ENCODE measurements at places on chromosomes 16 and 17.

GRCh38 chr16:5605404-5605803 lies 507.8 kb upstream of the EEF2KMT start:
- no peak for DNase-seq

DNA sequence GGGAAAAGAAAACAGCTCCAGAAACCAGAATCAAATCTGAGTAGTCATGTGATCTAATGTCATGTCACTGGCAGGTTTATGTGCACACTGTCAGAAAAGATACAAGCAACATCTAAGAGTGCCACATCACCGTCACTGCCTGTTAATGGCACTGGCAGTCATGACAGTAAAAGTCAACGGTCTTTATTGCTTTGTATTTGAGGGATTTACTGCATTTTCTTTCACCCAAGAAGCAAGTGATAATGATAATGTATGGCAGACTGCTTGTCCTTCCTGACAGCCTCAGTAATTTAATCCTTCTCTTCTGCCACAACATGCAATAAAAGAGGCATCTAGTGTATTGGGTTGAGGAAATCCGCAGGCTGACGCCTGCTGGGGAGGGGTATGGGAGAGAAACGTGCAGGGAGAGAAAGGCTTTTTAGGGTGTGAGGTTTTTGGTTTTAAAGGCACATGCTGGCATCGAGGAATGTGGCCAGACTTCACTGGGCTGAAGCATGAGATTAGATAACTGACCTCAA lies 92.4 kb downstream of the RPGRIP1L start:
- no peak for DNase-seq

DNA sequence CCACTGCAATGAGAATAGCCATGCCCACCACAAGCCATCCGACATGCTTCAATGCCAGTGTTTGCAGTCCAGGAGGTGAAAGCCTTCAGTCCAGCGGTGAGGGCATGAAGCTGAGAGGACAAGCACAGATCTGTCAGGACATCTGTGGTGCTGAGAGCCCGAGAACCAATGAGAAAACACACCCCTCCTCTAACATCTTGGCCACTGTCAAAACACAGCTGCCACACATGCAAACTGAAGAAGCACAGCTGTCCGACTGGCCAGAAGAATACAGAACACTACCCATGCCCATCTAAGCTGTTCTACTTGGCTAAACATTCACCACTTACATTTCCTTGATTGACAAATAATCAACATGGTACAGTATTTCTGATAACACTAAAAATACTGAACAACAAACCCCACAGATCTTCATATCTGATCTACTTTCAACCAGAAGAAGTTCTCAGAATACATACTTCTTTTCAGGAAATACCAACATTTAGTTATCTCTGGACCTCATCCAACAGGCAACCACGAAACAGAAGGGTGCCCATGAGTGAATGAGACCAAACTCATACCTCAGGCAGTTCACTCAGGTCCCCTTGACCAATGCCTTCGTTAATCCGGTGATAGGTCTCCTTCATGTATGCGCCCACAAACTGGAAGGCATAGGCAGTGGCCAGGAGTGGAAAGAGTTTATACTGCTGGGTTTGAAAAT lies 10.2 kb upstream of the FBF1 start:
- DNase-seq, result no peak

GRCh38 chr17:47305302-47305923 lies 18.3 kb upstream of the EFCAB13 start:
- DNase-seq, result no peak

DNA sequence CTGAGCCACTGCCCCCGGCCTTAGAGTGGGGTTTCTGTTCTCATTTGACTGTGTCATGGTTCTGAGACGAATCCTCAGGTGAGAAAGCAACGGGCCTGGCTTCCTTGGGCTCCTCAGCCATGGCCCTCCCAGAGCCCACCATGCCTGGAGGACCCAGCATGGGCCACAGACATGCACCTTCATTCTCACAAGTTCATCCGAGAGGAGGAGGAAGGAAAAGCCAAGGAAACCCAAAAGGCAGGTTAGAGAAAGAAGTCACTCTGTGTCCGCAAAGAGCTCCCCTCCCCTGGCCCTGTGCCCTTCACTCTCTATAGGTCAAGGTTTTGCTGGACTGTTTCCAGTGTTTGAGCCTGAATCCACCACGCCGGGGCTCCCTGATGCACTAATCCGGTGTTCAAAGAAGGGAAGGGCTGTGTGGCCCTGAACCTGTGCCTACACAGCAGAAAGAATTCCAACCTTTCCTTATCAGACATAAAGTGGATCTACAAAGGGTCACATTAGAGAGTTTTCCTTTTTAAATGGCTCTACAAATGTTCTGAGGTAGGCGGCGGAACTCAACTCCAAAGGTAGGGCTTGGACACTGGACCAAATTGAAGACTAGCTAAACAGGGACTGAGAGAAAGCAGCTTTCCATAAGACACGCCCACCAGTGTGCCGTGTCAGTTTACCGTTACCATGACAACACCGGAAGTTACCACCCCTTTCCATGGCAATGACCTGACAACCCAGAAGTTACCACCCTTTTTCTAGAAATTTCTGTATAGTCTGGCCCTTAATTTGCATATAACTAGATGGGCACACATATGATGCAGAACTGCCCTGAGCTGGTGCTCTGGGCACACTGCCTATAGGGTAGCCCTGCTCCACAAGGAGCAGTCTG lies 15.9 kb upstream of the PECAM1 start:
- DNase-seq, result no peak

- DNase-seq, result no peak
Measured at GRCh38 chr16:49355933-49356665, 17.5 kb upstream of the C16orf78 start.

DNA sequence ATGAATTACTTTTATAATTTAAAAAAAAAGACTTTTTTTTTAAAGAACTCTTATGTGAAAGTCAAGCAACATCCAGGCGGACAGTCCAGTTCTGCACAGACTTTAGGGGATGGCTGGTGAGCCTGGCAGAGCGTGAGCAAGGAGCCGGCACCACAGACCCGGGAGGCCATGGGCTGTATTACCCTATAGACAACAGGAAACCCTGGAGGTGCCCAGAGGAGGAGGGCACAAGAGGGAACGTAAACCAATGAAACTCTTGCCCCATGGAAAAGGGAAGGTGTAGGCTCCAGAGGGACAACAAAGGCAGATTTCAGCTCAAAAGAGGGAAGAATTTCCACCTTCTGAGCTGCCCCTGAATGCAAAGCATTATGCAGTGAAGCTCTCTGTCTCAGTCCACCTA lies 25.5 kb upstream of the RPH3AL start:
- DNase-seq, result no peak

DNA sequence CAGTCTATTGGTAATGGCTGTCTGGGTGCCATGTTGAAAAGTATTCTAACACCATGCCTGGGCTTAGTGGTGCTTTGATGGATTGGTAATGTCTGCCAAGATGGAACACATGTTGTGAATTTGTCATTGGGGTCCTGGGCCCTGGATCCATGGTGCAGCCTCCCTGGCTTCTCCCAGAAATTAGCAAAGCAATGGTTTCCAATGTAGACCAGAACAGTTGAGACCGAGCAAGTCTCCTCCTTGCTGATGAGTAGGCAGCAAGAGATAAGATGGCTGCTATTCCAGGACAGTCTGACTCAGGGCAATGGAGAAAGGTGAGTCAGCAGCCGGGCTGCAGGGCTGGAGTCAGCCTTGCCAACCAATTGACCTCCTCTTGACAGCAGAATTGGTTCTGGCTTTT lies 30.8 kb downstream of the GPR139 start:
- no peak for DNase-seq

DNA sequence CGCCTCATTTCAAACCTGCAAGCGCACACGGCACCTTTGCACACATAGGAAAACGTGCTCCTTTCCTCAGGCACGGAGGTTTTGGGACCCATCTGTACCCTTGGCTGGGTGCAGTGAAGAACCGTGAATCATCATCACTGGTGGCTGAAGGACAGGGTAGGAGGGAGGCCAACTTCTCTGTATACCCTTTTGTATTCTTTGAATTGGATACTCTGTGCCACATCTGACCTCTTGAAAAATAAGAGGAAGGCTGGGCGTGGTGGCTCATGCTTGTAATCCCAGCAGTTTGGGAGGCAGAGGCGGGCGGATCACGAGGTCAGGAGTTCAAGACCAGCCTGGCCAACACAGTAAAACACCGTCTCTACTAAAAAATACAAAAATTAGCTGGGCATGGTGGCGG lies 11.7 kb downstream of the GPRC5B start:
- DNase-seq, result no peak

DNA sequence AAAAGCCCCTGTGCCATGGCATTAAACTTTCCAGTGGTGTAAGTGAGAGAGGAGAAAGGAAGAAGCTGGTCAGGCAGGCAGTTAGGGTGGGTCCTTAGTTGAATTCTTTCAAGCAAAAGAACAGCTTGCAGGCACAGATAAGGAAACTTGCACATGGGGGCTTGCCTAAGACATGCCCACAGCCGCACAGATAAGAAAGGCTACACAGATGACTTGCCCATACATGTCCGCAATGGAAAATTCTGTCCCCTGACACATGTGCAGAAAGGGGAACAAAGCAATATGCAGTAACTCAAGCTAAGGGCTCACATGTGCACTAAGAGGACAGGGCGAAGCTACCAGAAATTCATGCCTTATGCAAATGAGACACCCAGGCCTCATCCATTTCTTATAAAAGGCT lies 69.9 kb downstream of the GSG1L start:
- DNase-seq, result no peak

GRCh38 chr16:56848955-56849689 lies 15.9 kb upstream of the SLC12A3 start:
- DNase-seq, result no peak

DNA sequence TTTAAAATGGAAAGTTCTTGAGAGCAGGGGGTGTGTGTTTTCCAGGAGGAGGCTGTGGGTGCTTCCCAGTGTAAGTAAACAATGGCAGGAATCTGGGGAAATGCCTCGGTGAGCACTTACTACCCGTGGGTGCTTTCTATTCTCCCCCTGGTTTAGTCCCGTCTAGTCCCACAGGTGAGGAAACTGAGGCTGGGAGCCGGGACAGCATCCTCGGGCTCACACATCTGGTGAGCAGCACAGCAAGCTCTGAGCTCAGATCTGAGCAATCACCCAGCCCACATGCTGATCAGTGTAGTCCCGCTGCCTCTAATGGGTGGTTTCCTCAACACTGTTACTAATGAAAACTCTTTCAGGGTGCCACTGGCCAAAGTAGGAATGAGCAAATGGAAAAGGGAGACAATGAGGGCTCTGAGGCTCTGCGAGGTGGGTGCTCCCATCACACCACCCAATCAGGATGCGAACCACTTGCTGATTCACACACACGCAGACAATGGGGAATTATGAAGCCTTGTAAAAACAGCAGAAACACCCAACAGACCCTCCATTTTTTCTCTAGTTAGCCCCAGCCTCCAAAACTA lies 202.6 kb downstream of the PARN start:
- no peak for DNase-seq

GRCh38 chr17:59362811-59363205 lies 31.4 kb downstream of the YPEL2 start:
- no peak for DNase-seq

- DNase-seq, result no peak
Measured at GRCh38 chr17:43909537-43910231, 2.3 kb upstream of the MPP2 start.

DNA sequence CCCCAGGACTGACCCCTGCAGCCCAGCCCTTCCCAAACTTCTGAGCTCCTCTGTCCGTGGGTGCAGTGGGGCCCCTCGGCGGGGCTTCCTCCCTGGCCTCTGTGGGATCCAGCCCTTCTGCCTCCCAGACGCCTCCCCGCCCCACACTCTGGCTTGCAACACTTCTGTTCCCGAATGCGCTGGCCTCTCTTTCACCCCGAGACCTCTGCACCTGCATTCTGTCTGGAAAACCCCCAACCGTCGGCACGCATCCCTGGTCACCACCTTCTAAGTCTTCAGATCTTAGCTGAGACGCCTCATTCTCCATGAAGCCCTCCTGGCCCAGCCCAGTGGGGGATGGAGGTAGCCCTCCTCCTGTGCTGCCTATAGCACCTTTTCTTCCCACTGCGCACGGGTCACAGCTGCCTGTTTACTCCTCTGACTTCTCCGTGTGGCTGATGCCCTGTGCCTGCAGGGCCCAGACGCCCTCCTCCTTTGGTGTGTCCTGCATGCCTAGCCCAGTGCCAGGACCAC lies 26.4 kb downstream of the TMEM235 start:
- DNase-seq, result no peak

GRCh38 chr17:63940584-63940983 lies 8.5 kb upstream of the CD79B start:
- DNase-seq, result no peak

GRCh38 chr17:48954300-48954755 lies 9.7 kb upstream of the SNF8 start:
- no peak for DNase-seq

DNA sequence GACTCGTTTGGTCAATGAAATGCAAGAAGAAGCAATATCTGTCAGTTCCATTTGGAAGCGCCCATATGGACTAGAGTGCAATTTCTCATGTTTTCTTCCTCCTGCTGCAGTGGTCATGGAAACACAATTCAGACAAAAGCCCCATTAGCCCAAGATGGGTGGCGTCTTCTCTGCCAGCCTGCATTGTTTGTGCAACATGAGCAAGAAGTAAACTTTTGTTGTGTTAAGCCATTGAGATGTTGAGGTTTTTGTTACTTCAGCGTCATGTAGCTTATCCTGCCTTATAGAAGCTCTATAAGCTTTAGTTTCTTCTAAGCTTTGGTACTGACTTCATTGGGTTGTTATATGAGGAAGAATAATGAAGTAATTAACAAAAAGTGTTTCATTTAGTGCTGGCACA lies 137.4 kb downstream of the NPIPB5 start:
- DNase-seq, result no peak
